ENCODE measurements at places on chromosomes 2 and 18.

DNA sequence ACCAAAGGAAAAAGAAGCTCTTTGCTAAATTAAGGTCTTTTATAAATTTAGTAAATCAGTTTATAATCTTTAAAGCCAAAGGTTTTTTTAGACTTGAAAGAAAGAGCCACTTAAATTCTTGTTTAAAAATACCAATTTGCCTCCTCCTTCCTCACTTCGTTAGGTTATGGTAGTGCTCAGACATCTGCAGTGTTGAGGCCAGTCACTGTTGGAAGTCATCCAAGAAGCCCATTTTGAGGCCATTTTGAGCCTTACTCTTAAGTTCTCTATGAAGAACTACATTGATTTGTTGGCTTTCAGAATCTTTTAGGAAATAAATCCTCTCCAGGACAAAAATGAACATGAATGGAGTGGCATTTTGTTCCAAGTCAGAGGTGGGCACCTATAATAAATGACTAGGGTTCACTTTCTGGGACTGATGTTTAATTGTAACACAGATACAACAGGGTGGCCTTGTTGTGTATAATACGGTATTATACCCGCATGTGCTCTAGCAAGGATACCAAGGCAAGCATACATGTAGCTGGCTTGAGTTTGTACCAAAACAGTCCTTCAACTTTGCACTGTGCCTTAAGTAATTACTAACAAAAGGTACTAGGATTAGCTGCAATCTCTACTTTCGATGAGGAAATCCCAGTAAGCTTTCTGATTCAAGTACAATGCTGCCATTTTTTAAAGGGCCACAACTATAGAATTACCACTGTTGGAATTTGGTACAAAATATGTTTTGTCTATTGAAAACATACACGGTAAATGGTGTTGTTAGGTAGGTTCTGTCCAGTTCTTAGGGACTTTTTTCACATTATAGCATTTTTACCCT, 22.8 kb downstream of the SLC66A3 start:
- no peak for DNase-seq

GRCh38 chr18:55461848-55462247, 126.1 kb downstream of the TCF4 start:
- no peak for DNase-seq

GRCh38 chr2:186884587-186884986, 35.6 kb upstream of the ZSWIM2 start:
- no peak for DNase-seq

GRCh38 chr2:158740621-158741020, 54.5 kb upstream of the DAPL1 start:
- DNase-seq, result no peak

GRCh38 chr2:60295636-60295962, 257.9 kb downstream of the BCL11A start:
- DNase-seq, result no peak

- no peak for DNase-seq
Observed at GRCh38 chr18:51561821-51562220, 364.3 kb upstream of the MEX3C start.

GRCh38 chr2:135832891-135833290, 4.1 kb downstream of the LCT start:
- DNase-seq, result no peak

- no peak for DNase-seq
Observed at GRCh38 chr2:159012142-159012541, 43.7 kb downstream of the TANC1 start.
